ENCODE measurements at places on chromosomes 13 and 19. TPM values are rescaled to one million over a fixed set of nuclear protein-coding genes. Genes with fewer than 3 reads are reported as not detected.

DNA sequence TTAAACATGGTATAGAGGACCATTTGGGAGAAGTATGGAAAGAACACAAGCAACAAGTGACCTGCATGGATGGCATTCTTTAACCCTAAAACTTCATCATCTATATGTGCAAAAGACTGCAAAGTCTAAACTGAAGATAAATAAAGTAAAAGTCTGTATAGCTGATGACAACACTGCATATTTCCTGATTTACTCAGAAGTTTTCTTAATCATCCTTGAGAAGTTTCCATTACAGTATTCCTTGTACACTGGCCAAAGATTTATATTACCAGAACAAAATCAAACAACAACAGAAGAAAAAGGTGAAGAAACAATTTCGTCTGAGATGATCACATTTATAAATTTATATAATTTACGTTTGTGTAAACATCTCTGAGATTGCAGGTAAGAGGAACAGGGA, 805.7 kb downstream of the PCDH9 start:
- DNase-seq: no peak

ASF1B gene
- total RNA-seq: 169 TPM

DNA sequence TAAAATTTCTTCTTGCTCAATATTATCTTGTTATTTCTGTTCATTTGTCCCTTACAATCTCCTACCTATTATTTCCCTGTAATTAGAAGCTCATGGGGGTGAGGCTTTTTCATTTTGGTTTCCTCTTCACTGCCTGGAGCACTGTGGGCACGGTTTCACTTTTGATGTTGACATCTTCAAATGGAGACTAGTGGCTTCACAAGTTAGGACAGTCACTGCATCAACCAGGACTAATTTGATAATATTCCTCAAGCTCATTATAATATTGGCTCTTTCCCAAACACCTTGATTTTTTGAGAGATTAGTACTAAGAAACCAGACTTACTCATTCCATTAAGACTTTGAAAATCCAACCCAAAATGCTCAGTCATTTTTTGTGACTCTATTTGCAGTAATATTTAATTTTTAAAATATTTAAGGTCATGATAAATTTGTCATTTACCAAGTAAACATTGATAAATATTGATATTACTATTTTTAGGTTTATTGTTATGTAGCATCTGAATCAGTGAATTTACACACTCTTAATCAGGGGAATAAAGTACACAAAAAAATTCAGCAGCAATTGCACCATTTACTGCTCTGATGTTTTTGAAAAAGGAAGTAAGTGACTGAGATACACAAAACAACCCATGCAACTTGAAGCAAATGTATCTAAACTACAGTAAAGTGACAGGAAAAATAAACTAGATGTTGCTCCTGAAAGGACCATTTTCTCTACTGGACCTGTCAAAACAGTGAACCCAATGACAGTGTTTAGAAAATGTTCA, 28.8 kb upstream of the RCBTB2 start:
- peak; percentile 63 for DNase-seq

GRCh38 chr13:59873309-59873708, 290.4 kb downstream of the DIAPH3 start:
- no peak for DNase-seq

- DNase-seq: no peak
Observed at GRCh38 chr19:28582796-28583195, 630.2 kb downstream of the UQCRFS1 start.

DNA sequence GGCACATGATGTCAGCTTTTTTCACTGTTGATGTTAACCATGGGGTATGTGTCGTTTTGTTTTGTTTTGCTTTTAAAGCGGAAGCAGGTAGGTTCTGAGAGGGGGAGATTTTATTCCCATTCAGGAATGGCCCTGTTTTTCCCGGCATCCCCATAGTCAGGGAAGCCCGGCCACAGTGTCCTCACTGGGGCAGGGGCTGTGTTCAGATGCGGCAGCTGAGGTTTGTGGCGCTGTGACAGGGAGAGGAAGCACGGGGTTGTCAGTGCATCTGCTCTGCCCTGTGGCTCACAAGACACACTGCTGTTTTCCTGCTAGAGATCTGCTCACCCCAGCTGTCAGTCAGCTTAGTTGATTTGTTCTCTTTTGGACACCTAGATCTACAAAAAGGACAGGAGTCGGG, 27.6 kb downstream of the ANKRD27 start:
- no peak for DNase-seq
